ENCODE measurements at places on chromosomes 11 and 22.

- no peak for DNase-seq
Observed at GRCh38 chr11:74686792-74687191, 44.4 kb downstream of the CHRDL2 start.

DNA sequence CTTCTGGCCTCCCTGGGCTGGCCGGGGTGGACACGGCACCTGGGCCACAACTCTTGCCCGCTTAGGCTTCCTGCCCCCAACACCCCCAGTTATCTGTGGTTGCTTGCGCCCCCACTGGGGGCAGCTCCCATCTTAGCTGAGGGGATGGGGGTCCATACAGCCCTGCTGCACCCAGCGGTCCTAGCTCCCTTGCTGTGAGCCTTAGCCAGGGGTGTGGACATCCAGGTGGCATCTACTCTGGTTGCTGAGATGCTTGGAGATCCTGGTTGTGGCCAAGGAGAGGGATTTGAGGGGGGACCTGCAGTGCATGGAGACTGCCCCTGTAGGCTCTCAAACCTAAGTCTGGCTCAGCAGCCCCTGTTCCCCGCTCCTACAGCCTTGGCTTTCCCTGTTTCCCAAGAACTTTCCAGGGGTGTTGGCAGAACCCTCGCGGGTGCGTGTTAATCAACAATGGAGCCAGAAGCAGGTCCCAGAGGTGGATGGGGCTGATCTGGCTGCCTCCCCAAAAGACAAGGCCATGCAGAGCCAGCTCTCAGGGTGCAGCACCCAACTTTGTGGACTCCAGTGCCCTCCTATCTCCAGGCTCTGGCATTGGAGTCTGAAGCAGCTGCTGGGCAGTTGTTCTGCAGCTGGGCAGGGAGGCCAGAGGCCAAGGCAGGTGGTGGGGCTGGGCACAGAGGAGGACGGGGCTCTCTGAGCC is 3.3 kb downstream of the KCNQ1 start:
- no peak for DNase-seq

DNA sequence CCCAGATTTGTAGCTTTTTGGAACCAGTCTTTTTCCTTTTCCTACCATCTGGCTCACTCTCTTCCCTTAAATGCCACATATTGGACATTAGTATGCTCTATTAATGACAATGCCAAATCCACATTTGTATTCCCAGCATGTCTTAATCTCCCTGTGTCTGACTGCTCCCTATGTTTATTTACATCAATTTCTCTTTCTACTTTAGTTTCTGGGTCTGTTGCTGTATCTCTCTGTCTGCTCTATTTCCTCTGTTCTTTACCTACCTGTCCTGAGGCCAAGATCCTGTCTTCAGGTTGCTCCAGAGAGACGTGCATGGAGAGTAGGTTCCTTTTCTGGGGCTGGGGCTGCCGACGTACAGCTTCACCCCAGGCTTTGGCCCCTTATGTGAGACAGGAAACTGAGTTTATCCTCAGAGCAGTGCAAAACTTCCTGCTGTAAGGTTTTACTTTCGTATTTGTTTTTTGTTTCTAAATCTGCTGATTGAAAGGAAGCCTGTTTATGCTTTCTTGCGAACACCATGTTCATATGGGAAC is 25.6 kb downstream of the OR2AG2 start:
- DNase-seq = peak; percentile 65

DNA sequence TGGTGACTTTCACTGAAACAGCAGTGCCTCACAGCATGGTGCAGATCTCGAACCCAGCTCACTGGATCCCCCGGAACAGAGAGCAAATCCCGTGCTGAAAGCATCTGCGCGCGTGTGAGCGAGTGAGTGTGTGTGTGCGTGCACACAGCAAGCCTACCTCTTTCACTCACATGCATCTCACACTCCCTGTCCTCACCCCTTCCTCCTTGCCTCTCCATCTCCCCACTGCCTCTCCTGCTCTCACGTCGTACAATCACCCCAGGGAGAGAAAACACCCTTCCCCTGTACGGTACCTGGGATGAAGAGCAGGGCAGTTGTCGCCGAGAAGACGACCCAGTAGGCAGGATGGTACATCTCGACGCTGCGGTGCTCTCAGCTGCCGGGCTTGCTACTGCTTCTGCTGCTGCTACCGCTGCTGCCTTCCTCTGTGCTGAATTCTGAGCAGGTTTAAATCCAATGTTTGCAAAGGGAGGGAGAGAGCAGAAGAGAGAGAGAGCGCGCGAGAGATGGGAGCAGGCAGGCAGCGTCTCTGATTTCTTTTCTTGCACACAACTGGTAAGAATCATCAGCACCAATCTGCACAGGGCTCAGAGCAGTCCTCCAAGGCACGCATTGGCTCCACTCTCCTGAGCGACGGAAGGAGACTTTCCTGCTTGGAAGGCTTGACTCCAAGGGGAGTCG is at the start of gene OPCML:
Gene OPCML, minus strand, starts transcription at position 531 of the 681 bp plus-strand sequence.
- no peak for DNase-seq

DNA sequence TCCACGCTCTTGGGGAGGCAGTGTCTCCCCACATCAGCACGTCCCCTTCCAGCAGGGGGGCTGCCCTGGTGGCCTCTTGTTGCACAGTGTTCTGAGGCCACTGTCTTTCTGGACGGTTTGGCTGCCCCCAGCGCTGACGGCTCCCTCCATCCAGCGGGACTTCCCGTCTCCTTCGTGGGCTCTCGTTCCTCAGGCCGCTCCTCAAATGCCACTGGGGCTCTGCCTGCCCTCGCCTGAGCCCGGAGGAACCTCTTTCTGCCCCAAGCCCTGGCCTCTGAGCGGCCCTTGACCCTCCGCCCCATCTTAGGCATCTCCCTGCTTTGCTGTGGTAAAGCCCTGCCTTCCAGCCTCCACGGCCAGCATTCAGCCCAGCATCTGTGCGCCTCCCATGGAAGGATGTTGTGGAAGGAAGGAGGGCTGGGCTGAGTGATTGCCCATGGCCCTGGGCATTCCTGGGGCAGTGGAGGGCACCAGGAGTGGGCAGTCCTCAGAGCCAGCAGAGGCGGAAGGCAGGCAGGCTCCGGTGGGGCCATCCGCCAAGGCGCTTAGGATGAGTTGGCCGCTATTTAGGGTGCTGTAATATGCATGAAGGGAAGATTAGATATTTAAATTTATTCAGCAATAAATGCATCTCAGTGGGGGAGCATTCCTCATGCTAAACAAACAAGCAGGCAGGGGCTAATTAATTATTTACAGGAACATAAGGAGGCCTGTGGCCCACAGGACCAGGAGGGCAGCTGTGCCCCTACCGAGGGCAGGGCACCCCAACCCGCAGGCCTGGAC is 17.8 kb downstream of the OTUB1 start:
- DNase-seq = no peak

- no peak for DNase-seq
Observed at GRCh38 chr11:43359422-43359818, 700 bp downstream of the TTC17 start.

DNA sequence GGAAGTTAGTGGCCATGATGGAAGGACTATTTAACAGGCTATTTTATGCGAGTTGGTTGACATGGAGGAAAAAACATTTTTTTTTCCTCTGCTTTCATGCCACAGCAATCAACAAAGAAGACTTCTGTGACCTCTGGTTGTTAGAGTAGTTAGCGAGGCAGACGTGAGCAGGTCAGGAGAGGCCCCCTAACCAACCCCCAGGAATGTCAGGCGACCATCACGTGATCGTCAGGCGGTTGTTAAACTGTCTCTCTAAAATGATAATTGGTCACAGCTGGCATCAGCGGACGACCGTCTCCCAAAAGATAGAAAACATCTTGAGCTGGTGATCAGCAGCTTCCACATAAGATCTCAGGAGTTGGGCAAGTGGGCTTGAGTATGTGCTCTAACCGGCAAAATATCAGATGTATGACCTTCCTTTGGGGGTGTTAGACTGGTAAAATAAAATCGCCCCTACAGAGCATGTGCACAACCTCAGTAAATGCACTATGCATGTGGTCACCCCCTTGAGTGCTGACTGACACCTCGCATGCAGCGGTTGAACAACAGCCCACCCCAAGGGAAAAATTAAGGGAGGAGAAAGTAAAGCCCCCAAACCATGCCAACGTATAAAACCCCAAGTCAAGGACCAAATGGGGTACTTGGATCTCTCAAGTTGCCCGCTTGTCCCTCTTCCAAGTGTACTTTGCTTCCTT is 20.9 kb upstream of the NARS2 start:
- no peak for DNase-seq

DNA sequence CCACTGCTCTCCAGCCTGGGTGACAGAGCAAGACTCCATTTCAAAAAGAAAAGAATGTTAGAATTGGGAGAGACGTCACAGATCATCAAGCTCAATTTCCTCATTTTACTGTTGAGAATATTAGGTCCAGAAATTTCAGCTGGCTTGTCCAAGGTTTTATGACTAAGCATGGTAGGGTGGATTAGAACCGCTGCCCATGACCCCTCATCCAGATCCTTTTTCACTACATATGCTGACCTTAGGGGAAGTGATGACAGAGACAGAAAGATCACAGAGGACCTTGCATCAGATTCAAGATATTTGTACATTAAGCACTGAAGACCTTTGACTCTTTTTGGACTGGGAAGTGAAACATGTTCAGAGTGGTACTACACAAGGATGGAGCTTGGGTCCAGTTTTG is 134.5 kb downstream of the ADAMTS15 start:
- no peak for DNase-seq

DNA sequence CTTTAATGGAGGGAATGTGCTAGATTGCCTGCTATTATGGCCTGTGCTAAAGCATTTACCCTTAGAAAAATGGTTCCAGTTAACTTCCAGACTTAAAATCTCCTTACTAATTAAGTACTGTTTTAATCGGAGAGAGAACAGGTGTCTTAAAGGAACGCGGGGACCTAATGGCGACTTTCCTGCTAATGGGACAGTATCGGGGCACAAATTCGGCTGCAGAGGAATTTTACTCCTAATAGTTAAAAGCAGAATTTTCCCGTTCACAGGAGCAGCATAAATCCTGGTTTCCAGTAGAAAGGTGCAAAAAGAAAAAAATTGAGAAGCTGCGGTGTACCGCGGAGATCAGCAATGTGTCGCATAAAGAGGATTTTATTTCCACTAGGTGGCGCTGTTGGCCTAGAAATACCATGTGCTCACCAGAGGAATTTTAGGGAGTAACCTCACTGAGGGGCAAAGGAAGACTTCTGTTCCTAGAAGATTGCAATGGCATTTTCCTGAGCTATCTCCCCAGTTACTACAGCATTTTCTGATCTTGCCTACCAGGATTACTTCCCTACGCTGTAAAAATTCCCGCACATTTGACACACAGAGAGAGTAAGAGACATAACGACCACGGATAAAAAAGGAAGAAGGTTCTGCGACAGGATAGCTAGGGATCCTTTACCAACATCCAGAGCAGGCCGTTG is 44.5 kb downstream of the ZNF280B start:
- peak; percentile 18 for DNase-seq

DNA sequence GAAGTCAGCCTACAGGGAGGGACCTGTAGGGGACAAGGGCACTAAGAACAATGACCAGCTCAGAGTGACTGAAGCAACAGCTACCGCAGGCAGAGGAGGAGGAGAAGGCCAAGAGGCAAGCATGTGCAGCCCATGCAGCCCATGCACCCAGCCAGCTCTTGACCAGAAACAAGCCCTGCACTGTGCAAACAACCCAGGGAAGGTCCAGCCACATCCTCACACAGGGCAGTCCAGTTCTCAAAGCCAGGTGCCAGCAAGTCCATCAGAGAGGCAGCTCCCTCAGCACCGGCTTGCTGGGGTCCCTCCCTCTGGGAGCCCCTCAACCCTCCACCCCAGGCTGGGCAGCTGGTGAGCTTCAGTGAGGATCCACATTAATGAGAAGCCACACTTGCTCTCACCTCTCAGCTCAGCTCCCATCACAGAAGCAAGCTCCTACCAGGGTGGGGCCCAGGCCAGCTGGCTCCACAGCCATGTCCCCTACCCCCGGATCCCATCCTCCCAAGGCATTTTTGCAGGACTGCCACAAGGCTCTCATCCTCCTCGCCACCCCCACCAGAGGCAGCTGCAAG is 7.1 kb downstream of the DGCR2 start:
- no peak for DNase-seq

DNA sequence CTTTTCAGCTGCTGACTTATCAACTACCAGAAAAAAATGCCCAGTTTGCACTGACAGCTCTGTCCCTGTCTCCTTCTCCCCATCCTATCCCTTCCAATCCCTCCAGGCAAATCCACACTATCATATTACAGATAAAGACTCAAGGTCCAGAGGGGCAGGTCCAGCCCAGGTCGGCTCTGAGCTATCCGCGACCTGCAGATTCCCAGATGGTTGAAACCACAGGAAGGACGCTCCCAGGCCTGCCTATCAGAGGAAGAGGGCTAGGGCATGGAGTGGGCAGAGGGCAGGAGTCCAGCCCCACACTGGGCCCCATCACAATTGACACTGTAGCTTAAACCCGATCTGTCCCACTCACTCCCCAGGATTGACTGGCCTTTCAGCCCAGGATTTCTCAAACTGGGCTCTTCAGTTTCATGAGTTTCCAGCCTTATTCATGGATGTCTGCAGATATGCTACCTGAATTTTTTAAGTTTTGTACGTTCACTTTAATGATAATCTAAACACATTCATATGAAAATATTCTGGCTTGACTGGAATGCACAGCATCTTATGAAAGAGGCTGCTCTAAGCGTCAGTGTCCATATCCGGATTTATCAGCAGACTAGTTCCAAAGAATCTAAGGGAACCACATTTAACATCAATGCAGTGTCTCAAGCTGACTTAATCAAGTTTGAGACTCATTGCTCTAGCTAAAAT is 16.4 kb upstream of the FCHSD2 start:
- DNase-seq = no peak

DNA sequence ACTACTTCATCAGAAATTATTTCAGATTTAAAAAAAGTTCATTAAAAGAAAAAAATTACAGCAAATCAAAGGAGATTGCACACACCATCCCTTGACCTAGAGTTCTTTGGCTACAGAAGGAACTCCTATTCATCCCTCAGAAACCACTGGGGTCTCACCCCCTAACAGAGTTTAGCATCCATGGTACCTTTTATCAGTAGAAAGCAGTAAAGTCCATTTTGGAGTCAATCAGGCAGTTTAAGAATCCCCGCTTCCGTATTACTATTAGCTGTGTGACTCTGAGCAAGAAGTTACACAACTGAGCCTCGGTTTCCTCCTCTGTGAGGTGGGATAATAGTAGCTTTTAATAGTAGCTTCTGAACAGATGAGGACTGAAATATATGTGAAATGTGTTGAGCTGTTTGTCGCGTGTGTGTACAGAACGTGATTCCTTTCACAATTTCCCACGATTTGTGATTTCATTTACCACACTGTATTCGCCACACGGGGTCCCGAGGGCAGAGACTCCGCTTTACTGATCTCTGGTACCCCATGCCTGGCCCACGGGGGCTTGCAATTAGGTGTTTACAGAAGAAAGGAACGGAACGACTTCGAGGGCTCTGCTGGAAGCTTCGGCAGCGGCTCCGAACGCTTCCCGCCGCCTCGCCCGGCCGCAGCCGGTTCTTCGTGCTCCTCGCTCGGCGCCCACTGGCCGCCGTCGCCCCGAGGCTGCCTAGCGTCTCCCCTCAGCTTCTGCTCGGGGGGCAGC is 72.5 kb upstream of the ZBED5 start:
- peak; percentile 33 for DNase-seq

Data from dermis microvascular lymphatic vessel endothelial cell (primary cell).